A549 treated with CpdA at 1 μM for 4 hours (cell line): ENCODE measurements at places on chromosomes 1 and 21. TPM values are rescaled to one million over a fixed set of nuclear protein-coding genes. Genes with fewer than 3 reads are reported as not detected.

Gene MIGA1
- total RNA-seq = 4.5 to 7.5 TPM (median 5.8 TPM) in 5 replicates

Gene FCRL6
- not detected in 5 replicates for total RNA-seq

Gene CLCA1
- total RNA-seq = not detected in 5 replicates

Gene IL12RB2
- total RNA-seq = not detected in 5 replicates

Gene CD1B
- total RNA-seq = not detected in 5 replicates

Gene ELF3
- total RNA-seq = 234 to 285 TPM (median 265 TPM) in 5 replicates

Gene PTAFR
- total RNA-seq = 0.25 to 0.57 TPM (median 0.33 TPM) in 5 replicates

Gene NPPA
- not detected in 5 replicates for total RNA-seq

Gene CBR3
- total RNA-seq = 13.2 to 16.8 TPM (median 15.4 TPM) in 5 replicates

Gene ADAMTS4
- 0.01 TPM in 1 of 5 replicates, not detected in the others for total RNA-seq

Gene APH1A
- total RNA-seq = 119 to 140 TPM (median 133 TPM) in 5 replicates

Gene GBP3
- total RNA-seq = 1.1 to 1.3 TPM (median 1.3 TPM) in 5 replicates

Gene PLA2G2C
- total RNA-seq = not detected in 5 replicates

Gene PADI1
- total RNA-seq = 1.3 to 2.3 TPM (median 1.8 TPM) in 5 replicates

Gene FCRL5
- total RNA-seq = not detected in 5 replicates

Gene SLAMF9
- 0.17 to 0.25 TPM (median 0.22 TPM) in 3 of 5 replicates, not detected in the others for total RNA-seq

Gene KPRP
- not detected in 5 replicates for total RNA-seq

Gene PLPP3
- 26.6 to 34.8 TPM (median 30.1 TPM) in 5 replicates for total RNA-seq

Gene RAB42
- 1.1 to 2.8 TPM (median 2.3 TPM) in 5 replicates for total RNA-seq
